NCI-H1436 (cell line): ENCODE measurements at places on chromosomes 13 and 19.

GRCh38 chr13:36430247-36431203 lies 1.8 kb upstream of the CCNA1 start:
- no peak for DNase-seq

DNA sequence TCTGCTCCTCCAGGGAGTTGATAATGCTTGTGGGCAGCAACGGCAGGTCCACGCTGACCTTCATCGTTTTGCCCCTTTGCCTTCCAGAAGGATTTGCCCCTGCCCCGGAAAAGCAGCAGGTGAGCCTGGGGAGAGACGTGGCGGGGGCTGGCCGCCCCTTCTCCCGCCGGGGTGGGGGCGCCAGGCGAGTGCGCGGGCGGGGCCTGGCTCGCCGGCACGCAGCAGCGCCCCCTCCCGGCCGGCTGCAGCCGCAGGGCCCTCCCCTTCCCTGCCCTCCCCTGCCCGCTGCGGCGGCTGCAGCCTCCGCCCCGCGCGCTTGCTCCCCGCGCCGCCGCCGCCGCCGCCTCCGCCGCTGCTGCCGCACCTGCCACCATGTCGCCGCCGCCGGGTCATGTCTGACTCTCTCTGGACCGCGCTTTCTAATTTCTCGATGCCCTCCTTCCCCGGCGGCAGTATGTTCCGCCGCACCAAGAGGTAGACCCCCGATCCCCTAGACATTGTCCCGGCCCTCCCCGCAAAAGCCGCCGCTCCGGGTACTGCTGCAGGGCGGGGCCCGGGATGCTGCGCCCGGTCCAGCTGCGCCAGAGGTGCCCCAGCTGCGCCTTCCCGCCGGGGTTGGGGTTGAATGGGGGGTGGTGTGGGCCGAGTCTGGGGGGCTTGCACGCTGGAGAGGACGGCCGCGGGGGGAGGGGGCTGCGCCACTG lies at the start of gene MAST1:
Gene MAST1 (plus strand): TSS at position 334 of the 704 bp plus-strand sequence. CDS start 58 bp downstream, at position 392.
- peak; percentile 50 for DNase-seq

GRCh38 chr13:52885141-52885540 lies 36.7 kb upstream of the PCDH8 start:
- no peak for DNase-seq

GRCh38 chr19:54201172-54201701 lies 579 bp downstream of the RPS9 start:
- DNase-seq = no peak

- no peak for DNase-seq
Observed at GRCh38 chr19:30877661-30878113, 471.5 kb downstream of the TSHZ3 start.

GRCh38 chr13:44805585-44805984 lies 183.7 kb downstream of the NUFIP1 start:
- no peak for DNase-seq

GRCh38 chr19:48718711-48719231 lies 754 bp downstream of the MAMSTR start:
- no peak for DNase-seq

DNA sequence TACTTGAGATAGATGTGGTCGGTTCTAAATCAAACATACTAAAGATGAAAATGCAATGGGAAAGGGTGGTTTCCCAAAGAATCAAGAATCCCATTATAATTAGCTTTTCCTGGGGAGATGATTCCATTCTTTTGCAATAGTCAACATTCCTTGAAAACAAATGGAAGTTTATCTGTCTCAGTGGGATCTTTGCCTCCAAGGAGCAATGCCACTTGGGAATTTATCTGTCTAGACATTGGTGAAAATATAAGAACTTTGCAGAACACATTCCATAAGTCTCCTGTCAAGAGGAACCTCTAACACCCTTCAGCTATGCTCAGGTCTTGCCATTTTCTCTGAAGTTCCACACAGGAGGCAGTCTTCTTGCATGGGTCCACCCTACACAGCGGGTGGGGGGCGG lies 152.5 kb downstream of the KCTD12 start:
- no peak for DNase-seq

GRCh38 chr19:17243211-17243829 lies 2.4 kb downstream of the NR2F6 start:
- DNase-seq = no peak

DNA sequence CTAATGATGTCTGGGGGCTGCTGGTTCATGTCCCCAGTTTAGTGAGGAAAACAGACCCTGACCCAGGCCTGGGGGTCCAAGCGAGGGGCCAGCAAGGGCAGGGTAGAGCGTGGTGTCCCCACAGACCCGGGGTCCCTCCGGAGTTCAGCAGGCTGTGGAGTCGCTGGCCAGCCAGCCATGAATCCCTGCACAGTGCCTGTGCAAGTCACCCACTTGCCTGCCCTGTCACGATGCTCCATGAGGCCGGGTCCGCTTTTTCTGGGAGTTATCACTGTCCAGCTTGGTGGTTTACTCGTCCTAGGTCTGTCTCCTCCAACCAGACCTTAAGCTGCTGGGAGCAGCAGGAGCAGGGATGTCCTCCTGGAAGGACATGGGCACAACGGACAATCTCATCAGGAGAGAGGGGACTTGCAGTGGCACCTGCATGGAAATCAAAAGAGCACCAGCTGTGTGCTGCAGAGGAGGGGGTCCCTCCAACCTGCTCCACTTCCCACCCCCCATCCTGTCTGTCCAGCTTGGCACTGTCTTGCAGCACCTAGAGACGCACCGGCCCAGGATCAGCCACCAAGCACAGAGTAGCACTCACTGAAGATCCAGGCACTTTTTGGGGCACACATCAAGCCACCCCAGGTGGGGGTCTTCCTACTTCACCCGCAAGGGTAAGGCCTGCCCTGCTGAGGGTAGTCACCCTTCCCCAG lies 121.8 kb downstream of the URI1 start:
- no peak for DNase-seq

- no peak for DNase-seq
Observed at GRCh38 chr13:46858776-46859175, 38.1 kb downstream of the HTR2A start.

DNA sequence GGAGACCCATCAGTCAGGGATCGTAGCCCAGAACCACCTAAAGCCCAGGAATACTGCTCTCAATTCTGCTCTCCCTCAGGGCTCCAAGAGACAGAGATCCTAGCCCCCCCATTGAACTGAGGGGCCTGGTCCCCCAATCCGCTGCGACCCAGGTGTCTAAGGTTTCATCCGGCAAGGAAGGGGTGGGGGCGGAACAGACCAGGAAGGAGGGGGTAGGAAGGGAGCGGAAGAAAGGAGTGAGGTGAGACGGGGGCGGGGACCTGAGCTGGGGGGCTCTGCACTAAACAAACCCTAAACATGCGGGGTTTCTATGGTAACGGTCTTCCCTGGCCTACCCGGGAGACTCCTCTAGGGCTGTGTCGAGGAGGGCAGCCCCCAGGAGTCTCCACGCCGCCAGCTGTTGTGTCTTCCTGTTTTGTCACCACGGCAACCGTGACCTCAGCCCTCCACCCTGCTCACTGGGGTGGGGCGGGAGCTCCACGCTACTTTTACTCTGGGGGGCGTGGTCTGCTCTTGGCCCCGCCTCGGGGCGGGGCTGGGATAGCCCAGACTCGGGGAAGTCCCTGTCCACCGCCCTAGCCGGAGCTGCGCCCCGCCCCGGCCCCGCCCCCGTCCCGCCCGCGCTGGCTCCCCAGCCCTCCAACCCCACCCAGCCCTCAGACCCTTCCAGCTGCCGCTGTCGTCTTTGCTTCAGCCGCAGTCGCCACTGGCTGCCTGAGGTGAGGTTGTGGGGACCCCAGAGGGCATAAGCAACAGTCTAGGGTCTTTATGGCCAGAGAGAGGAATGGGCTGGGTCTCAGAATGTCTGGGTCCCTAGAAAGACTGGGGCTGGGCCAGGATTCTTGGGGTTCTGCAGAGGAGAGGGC lies at the start of gene MYADM:
Gene MYADM (plus strand): TSS at position 659 of the 866 bp plus-strand sequence. CDS start 5,647 bp downstream, outside the sequence.
- DNase-seq = no peak

GRCh38 chr13:83136660-83137059 lies 745.6 kb downstream of the SLITRK1 start:
- no peak for DNase-seq

GRCh38 chr19:47663911-47664771 lies 49.1 kb upstream of the EHD2 start:
- no peak for DNase-seq
